ENCODE measurements at places on chromosomes 3 and 15.

- peak; percentile 88 for DNase-seq
These were observed 613.4 kb downstream of the MCTP2 start for GRCh38 chr15:94844538-94845389.

DNA sequence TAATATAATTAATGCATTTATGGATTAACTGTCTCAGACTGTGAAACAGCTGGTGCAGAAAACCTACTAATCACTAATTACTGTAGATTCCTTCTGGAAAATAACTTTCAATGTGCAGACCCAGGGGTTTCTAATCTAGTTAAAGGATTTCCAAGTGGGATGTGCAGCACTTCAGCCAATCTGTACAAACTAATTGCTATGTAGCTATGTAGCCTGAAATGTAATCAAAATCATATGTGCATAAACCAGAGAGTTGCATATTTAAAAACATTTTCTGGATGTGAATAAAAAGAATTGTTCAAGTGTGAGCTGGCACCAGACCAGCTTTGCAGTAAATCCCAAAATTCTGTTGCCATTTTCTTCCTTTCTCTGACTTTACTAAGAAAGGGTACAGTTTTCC lies 127.5 kb upstream of the CD96 start:
- no peak for DNase-seq

DNA sequence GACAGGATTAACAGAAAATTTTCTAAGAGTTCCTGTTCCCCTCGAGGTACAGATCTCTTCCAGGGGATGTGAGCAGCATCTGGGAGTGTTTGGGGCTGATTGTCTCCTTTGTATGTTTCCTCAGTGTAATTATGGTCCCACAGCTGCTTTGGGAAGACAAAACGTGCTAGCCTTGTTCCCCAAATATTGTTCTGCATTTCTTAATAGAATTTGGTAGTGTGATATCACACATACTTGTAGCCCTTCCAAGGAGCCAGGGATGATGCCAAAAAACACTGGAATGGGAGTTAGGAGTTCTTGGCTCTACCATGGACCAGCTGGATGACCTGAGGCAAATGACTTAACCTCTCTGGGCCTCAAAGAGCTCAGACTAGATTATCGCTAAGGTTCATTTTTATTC lies 19.0 kb upstream of the AGBL1 start:
- no peak for DNase-seq

- no peak for DNase-seq
These were observed 18.4 kb upstream of the ABTB1 start for GRCh38 chr3:127654374-127654773.

DNA sequence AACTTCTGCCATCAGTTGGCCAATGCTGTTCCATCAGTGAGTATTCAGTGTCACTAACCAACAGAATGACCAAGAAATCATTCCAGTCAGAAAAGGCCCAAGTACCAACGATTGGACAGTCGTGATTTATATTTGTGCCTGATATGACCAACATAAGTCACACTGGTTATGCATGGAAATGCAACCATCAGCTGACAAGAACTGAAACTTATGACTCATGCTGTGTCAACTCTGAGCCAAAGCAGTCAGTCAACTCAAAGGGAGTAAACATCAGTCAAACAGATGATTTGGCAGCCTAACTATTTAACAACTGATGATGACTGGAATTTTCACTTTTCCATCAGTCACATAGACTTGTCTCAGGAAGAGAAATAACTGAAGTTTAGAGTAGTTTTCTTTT lies 142.4 kb downstream of the ANXA2 start:
- no peak for DNase-seq

GRCh38 chr3:65524584-65524983 lies 514.1 kb downstream of the MAGI1 start:
- DNase-seq = no peak

GRCh38 chr3:73813692-73814292 lies 189.1 kb upstream of the PDZRN3 start:
- DNase-seq = no peak

GRCh38 chr15:78565951-78566774 lies 843 bp downstream of the CHRNA5 start:
- peak; percentile 82 for DNase-seq

DNA sequence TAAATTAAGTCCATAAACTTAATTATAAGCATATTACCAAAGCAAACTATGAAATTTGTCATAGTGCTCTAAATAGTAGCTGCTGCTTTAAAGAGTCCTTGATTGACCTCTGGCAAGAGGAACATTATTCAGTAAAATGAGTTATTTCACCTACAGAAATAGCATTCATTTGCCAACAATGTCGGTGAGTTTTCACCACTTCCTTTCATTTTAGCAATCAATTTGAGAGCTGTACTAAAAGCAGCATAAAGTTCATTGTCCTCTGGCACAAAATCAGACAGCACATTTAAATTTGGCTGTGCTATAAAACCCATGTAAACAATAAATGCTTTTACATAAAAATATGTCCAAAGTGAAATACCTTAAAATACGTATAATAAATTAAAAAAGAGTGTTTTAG lies 1515.7 kb downstream of the SI start:
- DNase-seq = no peak

- no peak for DNase-seq
These were observed 231.0 kb upstream of the ATP11B start for GRCh38 chr3:182562274-182562673.

GRCh38 chr15:70512772-70513362 lies 250.5 kb downstream of the UACA start:
- no peak for DNase-seq

DNA sequence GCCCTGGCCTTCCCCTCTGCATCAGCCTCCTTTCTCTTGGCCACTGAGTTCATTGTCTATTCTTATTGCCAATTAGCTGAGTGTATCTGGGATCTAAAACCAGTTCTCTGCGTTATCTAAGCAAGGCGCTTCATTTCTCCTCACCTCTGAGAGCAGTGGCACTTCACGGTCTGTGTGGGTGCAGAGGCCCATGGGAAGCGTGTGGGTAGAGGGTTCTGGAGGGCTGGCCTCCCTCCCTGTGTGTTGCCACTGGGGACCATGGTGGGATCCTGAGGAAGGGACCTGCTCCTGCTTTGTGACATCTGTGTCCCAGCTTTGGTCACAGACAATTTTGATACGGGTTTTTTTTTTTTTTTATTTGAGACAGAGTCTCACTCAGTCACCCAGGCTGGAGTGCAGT lies 32.7 kb downstream of the EDEM1 start:
- DNase-seq = no peak

DNA sequence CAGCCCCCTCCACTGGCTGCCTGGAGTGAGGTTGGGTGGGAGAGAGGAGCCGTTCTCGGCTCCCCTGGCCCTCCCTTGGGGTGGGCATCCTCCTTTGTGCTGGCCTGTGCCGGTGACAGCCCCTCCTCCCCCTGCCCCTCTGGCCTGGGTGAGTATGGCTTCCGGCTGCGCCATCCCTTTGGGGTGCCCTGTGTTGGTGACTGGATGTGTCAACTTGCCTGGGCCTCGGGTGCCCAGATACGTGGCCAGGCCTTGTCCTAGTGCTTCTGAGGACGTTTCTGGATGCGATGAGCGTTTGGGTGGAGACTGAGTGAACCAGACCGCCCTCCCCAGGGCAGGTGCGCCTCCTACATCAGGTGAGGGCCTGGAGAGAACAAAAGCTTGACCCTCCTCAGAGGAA lies 59.7 kb downstream of the PLXNA1 start:
- no peak for DNase-seq

DNA sequence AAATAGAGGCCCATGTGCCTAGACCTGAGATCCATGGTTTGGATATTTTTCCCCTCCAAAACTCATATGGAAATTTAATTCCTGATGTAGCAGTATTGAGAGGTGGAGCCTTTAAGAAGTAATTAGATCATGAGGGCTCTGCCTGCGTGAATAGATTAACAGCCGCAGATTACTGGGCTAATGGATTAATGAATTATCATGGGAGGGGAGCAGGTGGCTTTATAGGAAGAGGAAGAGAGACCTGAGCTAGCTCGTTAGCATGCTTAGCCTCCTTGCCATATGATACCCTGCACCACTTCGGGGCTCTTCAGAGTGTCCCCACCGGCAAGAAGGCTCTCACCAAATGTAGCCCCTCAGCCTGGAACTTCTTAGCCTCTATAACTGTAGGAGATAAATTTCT lies 15.8 kb downstream of the ARHGEF26 start:
- no peak for DNase-seq

DNA sequence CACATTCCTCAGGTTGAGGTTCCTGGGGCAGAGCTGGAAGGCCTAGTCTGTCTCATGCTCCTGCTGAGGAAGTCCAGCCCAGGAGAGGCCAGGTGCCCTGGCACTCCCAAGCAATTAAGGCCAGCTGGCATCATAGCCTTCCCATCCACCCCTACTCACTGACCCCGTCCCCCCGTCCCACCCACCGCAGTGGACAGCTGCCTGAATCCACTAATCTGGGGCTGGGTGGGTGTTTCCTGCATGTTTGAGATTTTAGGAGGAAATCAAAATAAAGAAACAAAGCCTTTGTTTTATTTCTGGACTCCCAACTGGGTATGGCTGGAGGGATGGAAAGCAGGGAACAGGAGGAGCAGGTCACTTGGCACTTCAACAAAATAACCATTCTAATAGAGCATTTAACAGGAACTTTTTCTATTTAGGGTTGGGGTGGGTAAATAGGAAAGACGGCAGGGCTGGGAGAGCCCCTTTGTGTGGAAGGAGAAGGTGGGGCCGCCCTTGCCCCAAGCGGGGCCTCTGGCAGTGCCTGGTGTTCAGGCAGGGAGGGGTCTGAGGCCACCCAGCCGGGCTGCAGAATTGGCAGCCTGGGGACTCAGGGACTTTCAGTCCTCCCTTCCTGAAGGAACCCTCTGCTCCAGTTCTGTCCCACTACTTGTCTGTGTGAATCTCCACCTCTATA lies 8.5 kb downstream of the MRAS start:
- no peak for DNase-seq

- DNase-seq = no peak
These were observed 54.5 kb downstream of the IQSEC1 start for GRCh38 chr3:13018561-13019242.

DNA sequence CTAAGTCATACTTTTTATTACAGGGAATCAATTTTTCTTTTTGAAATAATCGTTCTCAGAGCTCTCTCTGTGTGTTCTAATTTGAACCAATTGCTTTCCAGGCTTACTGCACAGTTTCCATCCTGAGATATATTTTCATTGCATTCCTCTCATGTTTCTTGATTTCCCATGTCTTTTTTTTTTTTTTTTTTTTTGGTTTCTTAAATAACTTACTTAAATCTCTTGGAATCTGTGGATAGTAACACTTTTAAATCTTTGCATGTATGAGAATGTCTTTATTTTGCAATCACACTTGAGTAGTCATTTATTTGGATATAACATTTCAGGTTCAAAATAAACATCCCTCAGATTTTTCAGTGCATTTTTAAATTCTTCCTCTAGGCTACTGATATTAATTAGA lies 14.5 kb upstream of the ABTB1 start:
- DNase-seq = no peak

DNA sequence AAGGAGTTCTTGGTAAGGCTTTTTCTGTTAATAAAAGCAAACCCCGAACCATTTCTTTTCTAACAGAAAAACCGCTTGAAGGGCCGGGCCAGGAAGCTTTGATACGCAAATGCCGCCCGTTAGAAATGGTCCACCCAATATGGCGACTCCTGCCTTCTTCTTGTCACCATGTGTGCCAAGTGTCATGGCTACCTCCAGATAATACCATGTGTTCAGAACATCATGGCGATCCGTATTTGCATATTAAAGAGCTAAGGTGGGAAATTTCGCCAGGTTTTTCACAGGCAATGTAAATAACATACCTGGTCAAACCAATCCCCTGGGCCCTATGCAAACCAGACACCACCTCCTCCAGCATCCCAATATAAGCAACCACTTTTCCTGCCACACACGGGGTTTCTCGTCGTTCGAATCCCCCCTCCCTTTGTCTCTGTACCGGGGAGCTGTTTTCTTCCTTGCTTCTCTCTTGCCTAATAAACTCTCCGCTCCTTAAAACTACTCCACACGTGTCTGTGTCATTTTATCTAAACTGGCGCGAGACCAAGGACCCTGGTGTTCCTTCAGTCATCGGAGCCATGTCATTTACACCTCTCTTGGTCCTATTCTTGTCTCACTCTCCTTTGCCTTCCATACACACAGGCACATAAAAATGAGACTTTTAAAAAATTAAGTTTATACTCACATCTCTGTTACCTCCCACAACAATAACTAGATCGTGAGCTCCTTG lies 34.5 kb downstream of the NCEH1 start:
- DNase-seq = no peak

DNA sequence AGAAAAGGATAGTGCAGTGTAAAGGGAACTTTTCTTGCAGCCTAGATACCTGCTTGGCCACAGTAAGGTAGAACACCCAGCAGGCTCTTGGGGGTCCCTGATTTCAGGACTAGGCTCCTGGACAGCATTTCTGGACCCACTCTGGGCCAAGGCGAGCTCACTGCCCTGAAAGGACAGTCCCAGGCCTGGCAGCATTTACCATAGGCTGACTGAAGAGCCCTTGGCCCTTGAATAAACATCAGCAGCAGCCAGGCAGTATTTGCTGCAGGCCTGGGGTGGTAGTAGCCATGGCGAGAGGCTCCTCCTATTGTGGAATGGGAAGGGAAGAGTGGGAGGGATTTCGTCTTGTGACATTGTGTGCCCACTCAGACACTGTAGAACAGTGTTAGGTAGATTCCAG lies 529.2 kb downstream of the TUSC7 start:
- DNase-seq = no peak

GRCh38 chr3:107910713-107911259 lies 180.0 kb downstream of the CD47 start:
- no peak for DNase-seq

- DNase-seq = no peak
These were observed 199.5 kb downstream of the GOLGA6L6 start for GRCh38 chr15:20341901-20342600.

DNA sequence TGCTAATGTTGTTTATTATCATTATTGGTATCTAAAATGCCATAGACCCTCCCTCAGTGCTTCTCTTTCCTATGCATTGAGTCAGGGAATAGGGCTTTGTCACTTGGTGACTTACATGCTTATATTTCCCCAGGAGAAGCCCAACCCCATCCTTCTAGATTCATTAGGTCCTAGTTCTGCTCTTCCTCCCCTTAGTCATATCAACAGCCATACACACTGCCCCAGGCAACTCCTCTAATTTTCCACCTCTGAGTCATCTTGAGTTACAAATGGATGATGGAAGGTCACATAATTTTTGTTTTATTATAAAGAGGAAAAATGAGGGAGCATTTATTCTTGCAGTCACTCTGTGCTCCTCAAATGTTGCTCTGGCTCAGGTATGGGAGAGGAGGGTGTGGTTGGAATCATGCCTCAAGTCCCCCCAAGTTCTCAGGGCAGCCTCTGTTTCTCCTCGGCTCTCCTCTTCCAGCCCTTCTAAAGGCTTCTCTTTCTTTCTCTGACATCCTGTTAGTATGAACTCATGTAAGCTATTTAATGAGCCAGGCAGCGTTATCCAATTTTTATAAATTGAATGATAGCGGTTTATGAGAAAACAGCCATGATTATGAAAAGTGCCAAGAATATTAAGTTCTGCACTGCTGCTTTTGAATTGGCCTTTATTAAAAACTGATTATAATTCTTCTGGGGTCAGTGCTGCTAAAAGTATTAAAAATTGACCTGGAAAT lies 45.6 kb upstream of the FSTL1 start:
- no peak for DNase-seq

GRCh38 chr3:194720048-194720447 lies 34.4 kb downstream of the FAM43A start:
- DNase-seq = no peak
